SJSA1 (cell line): ENCODE measurements at places on chromosomes 16 and 17.

DNA sequence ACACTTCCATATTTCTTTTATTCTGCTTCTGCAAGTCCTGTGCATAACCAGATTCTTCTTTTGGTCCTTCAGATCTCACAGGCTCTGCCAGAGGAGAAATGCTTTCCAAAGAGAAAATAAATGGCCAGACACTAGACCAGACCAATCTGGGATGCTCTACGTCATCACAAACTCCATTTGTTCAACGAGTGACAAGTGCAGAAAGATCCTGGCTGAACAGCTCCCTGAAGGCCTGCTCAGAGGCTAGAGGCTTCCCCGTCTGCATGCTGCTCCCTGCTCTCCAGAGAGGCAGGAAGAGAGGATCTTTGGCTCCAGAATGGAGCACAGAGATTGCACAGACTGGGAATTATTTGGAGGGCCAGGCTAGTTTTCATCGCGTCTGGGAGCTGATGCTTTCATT, 232.7 kb downstream of the MAF start:
- no peak for DNase-seq

GRCh38 chr17:75854101-75854748, 910 bp downstream of the WBP2 start:
- DNase-seq, result peak; percentile 68

GRCh38 chr16:1387331-1387730, 27.2 kb downstream of the UNKL start:
- DNase-seq, result no peak

GRCh38 chr16:4415538-4416199, 727 bp downstream of the CORO7 start:
- no peak for DNase-seq

DNA sequence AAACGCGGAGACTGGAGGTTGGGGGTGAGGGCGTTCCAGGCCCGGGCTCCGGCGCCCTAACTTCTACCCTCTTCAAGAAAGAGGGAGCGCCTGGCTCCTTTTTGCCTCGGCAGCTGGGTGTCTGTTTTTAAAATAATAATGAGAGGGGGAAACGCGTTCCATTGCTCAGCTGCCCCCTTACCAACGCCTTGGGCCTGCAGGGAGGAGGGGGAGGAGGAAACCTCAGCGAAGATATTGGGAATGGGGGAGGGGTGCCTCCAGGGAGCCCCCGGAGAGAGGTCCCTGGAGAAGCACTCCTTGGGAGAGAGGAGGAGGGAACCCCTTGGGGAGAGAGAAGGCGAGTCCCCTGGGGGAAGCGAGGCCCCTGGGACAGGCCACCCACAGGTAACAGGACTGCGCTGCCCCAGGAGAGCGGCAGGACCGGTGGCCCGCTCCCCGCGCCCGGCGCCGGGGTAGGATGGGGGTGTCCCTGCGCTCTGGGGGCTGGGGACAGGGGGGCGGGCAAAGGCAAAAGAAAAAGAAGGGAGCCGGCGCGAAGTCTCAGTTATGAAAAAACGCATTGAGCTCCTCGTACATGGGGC, 2.7 kb downstream of the NEUROD2 start:
- no peak for DNase-seq

DNA sequence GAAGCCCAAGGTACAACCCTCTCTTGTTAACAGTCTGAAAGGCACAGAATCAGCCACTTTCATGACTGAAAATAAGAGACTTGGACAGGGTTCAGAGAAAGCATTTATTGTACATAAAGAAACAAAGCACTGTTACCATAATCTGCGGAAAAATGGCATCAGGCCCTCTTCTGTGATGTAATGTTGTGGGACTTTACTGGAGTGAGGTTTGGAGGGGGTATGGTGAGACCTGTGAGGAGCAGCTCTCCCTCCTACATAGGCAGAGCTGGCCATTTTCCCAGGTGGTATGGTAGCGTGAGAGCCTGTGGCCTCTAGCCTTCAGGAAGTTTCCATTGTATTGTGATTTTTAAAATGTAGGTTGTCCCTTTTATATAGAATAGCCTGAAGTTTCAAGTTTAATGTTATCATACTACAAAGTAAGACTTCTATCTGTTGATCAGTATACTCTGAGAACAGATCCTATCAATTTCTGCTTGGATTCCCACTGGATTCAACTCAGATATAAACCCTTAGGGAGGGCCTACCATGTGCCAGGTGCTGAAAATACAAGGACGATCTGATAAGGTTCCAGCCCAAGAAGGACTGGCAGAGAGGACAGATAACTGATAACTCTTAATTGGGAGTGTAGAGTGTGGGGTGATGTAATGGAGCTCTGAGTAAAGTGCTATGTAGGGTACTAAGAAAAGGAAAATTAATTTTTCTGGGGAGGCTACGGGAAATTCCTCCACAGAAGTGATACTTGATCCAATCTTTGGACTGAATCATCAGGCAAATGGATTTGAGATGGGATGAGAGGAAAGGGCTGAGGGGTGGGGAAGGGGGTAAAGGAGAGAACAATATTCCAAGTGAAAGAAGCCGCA, 4.1 kb upstream of the YPEL2 start:
- DNase-seq, result no peak

GRCh38 chr17:15657868-15658267, 26.2 kb downstream of the TRIM16 start:
- DNase-seq, result no peak

DNA sequence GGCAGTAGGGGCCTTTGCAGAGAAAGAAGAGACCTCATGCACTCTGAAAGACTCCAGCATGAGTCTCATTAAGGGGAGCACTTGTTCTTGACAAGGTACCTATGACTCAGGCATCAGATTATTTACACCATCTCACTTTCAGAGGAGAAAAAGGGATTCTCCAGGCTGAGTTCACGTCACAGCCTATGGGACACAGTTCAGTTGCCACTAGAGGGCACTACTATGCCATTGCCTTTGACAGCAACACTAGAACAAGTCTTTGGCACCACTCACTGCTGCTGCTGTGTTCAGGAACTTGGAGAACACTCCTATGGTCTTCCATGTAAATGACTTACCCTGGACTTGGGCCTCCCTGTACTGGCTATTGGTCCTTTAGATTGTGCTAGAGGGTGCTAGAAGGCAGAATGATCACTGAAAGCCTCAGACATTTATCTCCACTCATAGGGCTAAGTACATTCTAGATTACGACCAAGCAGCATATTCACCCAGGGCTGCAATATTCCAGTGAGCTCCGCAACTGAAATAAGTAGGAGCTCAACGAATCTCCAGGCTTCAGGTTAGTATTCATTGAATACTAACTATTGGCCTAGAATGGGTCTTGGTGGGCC, 225.1 kb upstream of the CA10 start:
- DNase-seq, result peak; percentile 24

DNA sequence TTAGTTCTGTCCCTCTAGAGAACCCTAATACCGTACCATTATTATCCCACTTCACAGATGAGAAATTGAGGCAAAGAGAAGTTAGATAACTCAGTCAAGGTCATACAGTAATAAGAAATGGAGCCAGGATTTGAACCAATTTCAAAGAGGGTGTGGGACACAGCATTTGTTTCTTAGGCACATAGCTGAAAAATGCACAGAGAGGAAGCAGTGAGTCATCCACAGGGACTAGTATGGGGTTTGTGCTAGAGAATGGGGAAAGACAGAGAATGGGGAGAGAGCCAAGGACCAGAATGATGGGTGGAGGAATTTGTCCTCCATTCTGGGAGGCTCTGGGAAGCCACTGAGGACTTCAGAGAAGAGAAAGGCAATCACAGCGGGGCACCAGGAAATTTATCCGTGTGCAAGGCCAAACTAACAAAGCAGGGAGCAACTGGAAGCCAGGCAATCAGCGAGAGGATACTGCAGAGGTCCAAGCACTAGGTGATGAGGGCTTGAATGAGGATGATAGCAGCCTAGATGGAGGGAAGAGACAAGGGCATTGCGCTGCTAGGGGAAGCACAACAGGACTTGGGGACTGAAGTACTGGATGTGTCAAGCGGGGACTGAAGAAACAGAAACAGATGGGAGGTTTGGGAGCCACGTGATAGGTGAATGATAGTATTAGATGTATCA, 78.1 kb upstream of the ZFHX3 start:
- DNase-seq, result no peak

GRCh38 chr16:48057048-48057447, 98.7 kb downstream of the ABCC12 start:
- no peak for DNase-seq

GRCh38 chr16:66322174-66322573, 44.3 kb upstream of the CDH5 start:
- DNase-seq, result no peak

DNA sequence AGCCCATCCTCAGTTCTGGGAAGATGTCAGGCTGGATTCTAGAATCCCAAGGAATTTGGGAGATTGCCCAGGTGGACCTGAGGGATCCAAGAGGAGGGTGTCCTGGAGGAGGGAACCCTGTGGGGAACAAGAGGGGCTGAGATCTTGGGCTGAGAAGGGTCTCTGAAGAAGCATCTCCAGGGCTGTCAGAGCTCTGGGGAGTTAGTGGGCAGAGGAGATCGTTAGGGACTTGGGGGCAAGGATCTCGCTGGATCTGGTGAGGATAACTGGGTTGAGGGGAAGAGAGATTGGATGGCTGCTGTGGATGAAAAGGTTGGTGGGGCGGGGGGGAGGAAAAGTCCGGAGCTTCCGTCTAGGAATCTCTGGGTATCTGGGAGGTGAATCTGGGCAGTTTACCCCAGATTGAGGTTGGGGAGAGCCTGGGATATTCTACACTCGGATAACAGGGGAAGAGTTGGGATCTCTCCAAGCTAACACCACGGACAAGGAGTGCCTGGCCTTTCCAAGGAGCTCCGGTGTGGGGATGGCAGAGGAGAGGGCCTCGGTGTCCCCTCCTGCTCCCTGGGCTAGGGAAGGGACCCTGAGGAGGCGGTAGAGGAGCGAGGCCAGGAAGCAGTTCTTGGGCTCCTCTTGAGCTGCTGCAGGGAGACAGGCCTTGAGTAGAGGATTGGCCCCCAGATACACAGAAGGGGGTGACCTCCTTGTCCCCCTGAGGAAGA, 1.7 kb downstream of the FBXL19 start:
- DNase-seq, result no peak

DNA sequence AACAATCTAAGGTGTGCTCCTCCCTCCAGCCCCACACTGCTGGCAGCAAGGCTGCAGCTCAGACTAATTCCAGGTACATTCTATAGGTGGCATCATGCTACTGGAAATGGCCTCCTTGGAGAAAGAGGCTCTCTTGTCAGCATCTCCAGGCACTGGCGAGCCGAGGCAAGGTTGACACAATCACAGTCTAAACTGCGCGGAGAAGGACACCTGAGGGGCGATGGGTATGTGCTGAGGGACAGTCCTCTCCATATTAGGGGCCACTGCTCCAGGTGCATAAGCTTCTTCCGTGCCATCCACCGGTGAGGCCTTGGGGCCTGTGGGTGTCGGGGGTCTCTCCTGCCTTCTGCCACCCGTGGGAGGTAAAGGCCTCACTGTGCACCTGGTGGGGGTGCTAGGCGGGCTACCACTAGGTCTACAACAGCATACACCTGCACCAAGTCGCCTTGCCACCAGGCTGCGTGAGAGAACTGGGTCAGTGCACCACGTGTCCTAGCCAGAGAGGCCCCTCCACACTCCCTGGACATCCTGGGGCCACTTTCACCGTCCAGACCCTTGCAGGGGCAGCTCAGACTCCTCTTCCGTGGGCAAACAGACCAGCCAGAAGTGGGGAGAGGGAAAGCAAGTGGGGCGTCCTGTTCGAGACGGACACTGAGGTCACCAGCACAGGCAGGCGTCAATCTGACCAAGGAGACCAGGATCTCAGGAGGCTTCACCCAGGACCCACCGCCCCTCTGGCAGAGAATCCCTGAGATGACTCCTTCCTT, 12.1 kb upstream of the CBX8 start:
- DNase-seq, result no peak

DNA sequence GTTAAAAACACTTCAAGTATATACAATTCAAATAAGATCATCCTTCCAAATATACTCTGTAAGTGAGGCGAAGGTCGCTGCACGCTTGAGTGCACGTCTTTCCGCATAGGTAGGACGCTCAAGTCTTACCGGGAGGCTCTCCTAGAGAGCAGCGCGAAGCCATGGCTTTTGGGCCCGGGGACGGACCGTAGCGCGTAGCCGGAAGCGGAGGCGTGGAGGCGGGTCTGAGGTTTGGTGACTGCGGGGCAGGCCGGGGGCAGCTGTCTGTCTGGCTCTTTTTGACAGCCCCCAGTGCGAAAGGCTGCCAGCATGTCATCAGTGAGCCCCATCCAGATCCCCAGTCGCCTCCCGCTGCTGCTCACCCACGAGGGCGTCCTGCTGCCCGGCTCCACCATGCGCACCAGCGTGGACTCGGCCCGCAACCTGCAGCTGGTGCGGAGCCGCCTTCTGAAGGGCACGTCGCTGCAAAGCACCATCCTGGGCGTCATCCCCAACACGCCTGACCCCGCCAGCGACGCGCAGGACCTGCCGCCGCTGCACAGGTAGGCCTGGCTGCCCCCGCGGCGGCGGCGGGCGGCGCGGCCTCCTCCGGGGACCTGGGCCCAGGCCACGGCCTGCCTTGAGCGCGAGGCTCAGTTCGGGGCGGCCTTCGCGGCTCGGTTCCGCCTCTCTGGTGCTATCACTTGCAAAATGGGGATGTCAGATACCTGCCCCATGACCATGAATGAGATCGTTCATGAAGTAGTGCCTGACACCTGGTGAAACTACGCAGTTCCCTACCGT, at the start of gene LONP2:
Gene LONP2, plus strand, starts transcription at position 221 of the 783 bp plus-strand sequence. Its CDS starts 89 bp downstream, at position 310.
- peak; percentile 87 for DNase-seq

GRCh38 chr17:46121165-46121764, 72.0 kb downstream of the KANSL1 start:
- DNase-seq, result no peak
